ENCODE measurements at places on chromosomes 2 and 18.

- DNase-seq: no peak
Measured at GRCh38 chr2:29329899-29330298, 214.7 kb downstream of the CLIP4 start.

DNA sequence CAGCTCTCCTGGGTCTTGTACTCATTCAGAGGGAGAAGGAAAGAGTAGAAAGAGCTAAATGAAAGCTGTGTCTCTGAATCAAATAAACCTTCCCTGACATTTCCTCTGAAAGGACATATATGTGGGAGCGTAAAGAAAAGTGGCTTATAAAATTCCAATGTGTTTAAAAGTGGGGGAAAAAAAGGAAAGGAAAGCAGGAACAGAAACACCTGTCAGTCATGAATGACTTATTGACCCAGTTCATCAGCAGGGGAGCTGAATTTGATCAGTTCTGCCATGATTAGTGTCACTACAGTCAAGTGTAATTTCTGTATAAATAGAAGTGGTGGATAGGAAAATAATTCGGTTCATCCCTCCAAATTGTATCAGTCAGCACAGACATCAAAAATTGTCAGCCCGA lies 382.5 kb downstream of the ERBB4 start:
- no peak for DNase-seq

DNA sequence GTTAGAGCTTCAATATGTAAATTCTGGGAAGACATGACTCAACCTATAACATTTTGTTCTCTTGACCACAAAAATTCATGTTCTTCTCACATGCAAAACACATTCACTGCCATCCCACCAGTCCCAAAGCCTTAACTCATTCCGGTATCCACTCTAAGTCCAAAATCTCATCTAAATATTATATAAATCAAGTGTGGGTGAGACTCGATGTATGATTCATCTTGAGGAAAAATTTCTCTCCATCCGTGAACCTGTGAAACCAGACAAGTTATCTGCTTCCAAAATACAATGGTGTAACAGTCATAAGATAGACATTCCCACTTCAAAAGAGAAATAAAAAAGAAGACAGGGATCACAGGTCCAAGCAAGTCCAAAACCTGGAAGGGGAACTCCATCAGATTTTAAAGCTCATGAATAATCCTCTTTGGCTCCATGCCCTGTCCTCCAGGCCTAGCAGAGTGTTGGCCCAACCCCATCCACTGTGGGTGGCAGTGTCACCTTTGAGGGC lies 101.3 kb downstream of the RAD51AP2 start:
- DNase-seq: no peak

DNA sequence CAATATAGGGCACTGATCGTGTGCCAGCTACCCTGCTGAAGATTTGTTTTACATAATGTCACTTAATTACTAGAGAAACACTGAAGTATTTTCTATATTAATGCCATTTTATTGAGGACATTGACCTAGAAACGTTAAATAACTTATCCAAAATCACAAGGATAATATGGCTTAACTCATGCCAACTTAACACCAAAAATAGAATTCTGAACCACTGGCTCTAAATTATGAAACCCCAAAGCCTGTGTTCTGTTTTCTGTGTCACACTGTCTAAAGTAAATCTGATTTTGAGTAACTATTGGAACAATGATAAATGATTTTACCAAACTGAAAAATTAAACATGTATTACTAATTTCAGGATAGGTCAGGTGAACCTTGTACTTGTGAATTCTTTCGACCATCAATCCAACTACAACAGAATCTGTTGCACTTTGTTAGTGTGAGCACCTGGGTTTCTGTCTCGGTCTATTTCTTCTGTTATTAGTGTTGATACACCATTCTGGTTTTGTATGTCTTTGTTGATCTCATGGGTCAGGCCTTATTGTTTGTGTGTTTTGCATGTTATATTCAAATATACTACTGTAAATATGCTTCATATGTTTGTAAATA lies 48.2 kb upstream of the CCDC141 start:
- no peak for DNase-seq

- no peak for DNase-seq
Measured at GRCh38 chr18:354471-354870, 86.6 kb upstream of the THOC1 start.
